ENCODE measurements at places on chromosomes 6 and 20.

GRCh38 chr6:84615113-84615850, 149.1 kb downstream of the TBX18 start:
- no peak for DNase-seq

- DNase-seq, result no peak
Measured at GRCh38 chr6:135141728-135142127, 39.4 kb upstream of the MYB start.

DNA sequence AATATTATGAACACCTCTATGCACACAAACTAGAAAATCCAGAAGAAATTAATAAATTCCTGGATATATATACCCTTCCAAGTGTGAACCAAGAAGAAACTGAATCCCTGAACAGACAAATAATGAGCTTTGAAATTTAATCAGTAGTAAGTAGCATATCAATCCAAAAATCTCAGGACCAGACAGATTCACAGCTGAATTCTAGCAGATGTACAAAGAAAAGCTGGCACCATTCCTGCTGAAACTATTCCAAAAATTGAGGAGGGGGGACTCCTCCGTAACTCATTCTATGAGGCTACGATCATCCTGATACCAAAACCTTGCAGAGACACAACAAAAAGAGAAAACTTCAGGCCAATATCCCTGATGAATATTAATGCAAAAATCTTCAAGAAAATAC, 67.0 kb upstream of the PDE7B start:
- DNase-seq, result no peak

DNA sequence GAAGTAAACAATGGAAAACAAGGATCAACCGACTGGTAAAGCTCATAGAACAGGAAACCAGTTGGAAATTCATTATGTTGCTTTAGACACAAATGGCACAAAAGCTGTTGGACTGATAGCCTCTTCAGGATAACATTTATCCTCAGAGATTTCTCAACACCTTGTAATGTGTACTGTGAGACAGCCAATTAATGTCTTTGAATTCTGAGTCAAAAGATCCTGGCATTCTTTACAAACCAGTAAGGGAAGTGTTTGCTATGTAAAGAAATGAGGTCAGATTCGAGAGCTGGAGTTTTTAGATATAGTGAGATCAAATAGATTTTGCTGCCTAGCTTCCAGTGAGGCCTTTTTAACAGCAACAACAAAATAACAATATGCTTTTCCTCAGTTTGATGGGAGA, 439.2 kb downstream of the C6orf118 start:
- DNase-seq, result no peak

GRCh38 chr6:3808759-3809514, 40.2 kb upstream of the FAM50B start:
- DNase-seq, result no peak

DNA sequence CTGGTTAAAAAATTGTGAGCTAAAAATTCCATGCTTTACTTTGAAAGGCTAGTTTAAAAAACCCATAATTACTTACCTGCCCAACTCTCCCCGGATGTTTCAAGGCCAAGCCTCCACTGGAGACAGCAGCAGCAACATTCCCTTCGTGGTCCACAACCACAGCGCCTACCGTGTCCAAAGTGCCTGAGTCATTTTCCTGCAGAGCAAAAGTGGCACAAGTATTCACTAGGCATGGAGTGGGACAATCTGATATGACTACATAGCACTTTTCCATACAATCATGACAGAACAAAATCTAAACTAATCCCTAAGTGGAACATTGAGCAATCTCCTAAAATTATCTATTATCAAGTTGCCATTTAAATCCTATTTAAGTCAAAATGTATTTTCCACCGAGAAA, 104.8 kb downstream of the TASP1 start:
- DNase-seq, result no peak

GRCh38 chr6:113184736-113185135, 672.4 kb upstream of the MARCKS start:
- no peak for DNase-seq

DNA sequence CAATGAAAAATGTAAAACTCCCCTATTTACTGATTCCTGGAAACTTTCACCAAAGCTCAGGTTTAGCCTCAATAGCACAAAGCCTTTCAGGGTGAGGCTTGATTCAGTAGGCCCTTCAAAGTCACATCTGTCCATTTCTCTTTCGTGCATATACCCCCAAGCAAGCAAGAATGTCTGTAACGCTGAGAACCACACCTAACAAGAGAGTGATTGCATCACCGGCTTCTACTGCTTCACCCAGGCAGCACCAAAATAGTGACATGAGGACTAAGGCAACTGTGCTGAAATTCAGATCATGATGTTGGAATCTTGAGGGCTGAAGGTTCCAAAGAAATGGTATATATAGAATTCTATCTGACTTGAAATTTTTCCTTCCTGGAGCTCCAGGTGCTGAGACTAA, 26.1 kb downstream of the CGA start:
- no peak for DNase-seq

- DNase-seq, result no peak
Measured at GRCh38 chr6:22873513-22874136, 304.3 kb downstream of the HDGFL1 start.

DNA sequence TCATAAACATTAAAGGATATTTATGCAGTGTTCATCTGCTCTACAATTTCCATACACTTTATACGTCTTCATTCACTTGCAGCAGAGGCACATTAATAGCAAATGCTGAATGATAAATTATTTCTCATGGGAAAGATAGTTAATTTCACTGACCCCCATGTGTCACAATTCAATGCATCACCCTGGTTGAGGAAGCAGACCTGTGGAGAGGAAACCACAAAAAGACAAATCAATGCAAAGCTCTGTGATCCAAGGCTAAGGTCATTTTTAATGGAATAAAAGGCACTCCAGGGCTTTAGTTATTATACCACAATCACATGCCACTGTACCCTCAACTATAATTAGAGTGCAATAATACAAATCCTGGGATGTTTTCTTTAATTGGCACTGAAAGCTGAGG, 40.3 kb upstream of the TENT5A start:
- no peak for DNase-seq

DNA sequence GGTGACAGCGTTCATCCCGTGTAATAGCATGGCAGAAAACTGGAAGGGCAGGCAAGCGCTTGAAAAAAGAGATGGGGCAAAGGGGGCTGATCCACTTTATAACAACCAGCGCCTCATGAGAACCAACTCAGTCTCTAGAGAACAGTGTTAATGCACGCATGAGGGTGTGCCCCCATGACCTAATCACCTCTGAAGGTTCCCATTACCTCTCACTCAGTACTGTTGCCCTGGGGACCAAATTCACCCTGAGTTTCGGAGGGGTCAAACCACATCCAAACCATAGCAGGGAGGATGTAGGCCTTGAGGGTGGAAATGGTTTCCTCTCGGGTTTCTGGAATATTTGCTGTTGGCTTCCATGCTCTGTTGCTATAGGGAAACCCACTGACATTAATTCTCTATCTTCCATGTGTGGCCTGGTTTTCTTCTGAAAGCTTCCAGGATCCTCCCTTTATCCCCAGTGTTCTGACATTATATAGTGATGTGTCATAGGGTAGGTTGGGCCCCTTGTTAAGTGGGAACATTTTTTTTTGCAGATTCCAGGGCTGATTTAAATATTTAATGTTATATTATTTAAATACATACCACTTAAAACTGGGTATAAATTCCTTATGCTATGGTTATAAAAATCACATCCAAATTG, 65.2 kb downstream of the PPP1R14C start:
- DNase-seq, result no peak

- peak; percentile 63 for DNase-seq
Measured at GRCh38 chr20:41011551-41012067, 17.0 kb upstream of the TOP1 start.

- DNase-seq, result peak; percentile 69
Measured at GRCh38 chr6:148747471-148748165, 788 bp downstream of the UST start.

GRCh38 chr6:57215260-57215659, 6.8 kb downstream of the RAB23 start:
- DNase-seq, result no peak

GRCh38 chr20:56685879-56686278, 56.8 kb downstream of the TFAP2C start:
- no peak for DNase-seq

- no peak for DNase-seq
Measured at GRCh38 chr6:136897071-136897470, 25.0 kb upstream of the SLC35D3 start.

- no peak for DNase-seq
Measured at GRCh38 chr6:14292119-14292518, 174.5 kb downstream of the CD83 start.

DNA sequence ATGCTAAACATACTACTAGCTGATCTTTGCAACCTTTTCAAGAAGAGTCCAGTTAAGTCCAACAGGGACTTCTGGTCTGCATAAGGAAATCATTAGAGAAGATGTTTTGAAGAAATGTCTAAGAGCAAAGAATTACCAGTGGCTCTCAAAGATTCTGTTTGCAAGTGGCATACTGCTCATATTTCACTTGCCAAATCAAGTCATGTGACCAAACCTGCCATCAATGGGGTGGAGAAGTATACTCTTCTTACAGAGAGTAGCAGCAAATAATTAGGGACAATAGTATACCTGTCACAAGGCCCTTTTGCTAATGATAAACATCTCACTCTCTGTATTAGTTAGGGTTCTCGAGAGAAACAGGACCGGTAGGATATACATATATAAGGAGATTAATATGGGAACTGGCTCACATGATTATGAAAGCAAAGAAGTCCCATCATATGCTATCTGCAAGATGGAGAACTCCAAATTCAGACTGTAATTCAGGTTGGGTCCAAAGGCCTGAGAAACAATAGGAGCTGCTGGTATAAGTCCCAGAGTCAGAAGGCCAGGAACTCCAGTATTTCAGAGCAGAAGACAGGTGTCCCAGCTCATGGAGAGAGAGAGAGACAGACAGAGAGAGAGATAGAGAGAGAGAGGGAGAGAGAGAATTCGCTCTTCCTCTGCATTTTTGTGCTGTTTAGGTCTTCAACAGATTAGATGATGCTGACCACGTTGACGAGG, 111.5 kb downstream of the LCA5 start:
- DNase-seq, result no peak
